Suprapubic skin (tissue), 4 donors: ENCODE measurements at places on chromosomes 2 and 18.
A peak's percentile ranks its signal among the peaks of the same experiment; 100 is the strongest.

GRCh38 chr2:127695491-127696472 is 5.5 kb upstream of the SFT2D3 start:
- peak; percentile 68 for DNase-seq

DNA sequence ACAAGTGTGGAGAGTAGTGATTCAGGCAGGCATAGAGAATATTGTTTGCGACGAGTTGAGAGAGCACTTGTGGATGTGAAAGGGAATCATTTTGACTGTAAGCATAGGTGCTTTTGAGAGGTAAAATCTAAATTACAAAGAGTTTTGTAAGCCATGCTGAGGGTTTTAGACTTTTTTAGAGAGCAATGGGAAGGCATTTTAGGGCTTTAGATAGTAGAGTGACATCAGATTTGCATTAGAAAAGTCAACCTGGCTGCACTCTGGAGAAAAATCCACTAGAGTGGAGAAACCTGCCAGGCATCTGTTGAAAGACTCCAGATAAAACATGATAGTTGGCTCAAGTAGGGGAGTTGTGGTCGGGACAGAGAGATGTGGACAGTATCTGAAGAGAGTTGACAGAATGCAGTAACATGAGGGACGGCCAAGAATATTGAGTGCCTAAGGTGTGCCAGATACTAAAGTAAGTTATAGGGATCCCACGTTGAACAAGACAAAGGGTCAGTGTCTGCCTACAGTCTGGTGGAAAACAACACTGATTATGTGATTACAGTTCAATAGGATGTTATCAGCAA is 91.7 kb upstream of the MYO3B start:
- DNase-seq, result no peak

- DNase-seq, result no peak
Observed at GRCh38 chr2:47403609-47404193, 745 bp downstream of the MSH2 start.

DNA sequence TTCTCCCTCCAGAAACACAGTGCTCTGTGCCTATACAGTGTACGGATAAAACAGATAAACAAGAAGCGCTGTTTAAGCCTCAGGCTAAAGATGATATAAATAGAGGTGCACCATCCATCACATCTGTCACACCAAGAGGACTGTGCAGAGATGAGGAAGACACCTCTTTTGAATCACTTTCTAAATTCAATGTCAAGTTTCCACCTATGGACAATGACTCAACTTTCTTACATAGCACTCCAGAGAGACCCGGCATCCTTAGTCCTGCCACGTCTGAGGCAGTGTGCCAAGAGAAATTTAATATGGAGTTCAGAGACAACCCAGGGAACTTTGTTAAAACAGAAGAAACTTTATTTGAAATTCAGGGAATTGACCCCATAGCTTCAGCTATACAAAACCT is 70.7 kb downstream of the TANK start:
- DNase-seq, result no peak

DNA sequence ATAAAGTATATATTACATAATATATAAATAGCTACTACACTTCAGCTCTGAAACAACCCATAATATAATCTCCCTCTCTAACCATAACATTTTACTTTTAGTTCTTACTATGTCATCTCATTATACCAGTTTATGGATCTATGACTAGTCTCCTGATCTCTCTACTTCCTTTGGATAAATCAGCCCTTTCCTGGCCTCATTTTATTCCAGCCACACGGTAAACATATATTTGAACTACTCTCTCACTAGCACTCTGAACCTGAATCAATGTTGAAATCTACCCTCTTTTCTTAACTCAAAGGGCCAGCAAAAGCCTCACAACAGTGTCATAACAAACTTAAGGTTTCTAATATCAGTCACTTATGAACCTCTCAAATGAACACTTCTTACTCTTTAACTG is 62.6 kb downstream of the BAZ2B start:
- DNase-seq, result no peak

- no peak for DNase-seq
Observed at GRCh38 chr18:31792580-31792911, 31.9 kb upstream of the SLC25A52 start.

GRCh38 chr18:56115071-56116015 is 523.0 kb downstream of the TXNL1 start:
- no peak for DNase-seq

- DNase-seq, result no peak
Observed at GRCh38 chr18:46536215-46536874, 120.7 kb downstream of the LOXHD1 start.

DNA sequence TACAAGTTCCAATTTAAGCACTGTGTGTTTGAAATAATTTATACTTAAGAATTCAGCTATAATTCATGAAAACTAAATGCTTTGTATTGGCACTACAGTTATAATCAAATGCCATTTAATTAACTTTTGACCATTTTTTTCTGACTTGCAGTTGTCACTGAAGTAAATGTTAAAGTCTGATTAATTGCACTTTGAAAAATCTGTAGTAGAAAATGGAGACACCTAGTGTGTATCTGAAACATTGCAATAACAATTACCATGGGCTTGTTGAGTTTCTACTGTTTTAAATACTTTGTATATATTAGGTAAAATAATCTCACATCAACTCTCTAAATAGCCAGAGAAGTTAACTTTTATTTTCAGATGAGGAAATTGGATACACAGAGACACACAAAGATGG is 458.6 kb upstream of the FSIP2 start:
- DNase-seq, result no peak

- DNase-seq, result no peak
Observed at GRCh38 chr2:15555760-15556193, 5.4 kb downstream of the NBAS start.

- no peak for DNase-seq
Observed at GRCh38 chr2:86254576-86255538, 55.6 kb downstream of the MRPL35 start.

GRCh38 chr2:25756536-25756935 is 83.2 kb upstream of the DTNB start:
- DNase-seq, result no peak

- DNase-seq, result no peak
Observed at GRCh38 chr18:61388010-61388409, 54.8 kb downstream of the CDH20 start.

DNA sequence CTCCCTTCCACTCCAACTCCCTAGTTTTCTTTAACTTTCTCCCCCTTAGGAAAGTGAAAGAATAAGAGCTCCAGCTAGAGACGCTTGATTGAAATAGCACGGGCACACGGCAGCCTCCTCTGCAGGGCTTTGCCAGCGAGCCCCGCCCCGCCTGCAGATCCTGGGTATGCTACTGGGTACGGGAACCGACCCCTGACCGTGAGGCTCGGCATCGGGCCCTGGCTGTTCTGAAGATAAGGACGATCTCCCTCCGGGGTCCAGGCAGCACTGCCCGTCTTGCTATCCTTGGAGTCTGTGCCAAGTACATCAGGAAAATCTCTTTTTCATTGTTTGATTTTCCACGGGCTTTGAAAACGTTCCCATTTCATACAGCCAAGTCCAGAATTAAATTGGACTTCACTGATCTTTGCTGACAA is 284.5 kb downstream of the MTX2 start:
- DNase-seq, result peak; percentile 80

DNA sequence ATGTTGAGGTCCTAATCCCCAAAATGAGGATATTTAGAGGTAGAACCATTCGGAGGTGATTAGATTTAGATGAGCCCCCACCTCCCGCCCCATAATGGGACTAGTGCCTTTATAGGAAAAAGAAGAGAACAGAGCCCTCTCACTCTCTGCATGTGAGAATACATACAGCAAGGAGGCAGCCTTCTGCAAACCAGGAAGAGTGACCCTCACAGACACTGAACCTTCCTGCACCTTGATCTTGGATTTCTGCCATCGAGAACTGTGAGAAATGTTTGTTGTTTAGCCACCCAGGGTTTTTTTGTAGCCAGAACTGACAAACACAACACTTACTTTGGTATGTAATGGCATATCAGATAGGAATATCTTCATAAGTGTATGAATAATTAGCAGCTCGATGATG is 83.7 kb downstream of the XIRP2 start:
- no peak for DNase-seq

- DNase-seq, result peak; percentile 10
Observed at GRCh38 chr2:45068571-45069140, 59.4 kb upstream of the SIX2 start.

GRCh38 chr2:43239981-43240765 is 13.8 kb upstream of the ZFP36L2 start:
- DNase-seq, result no peak

- no peak for DNase-seq
Observed at GRCh38 chr18:60044290-60045006, 144.7 kb downstream of the PMAIP1 start.

GRCh38 chr2:152097290-152097800 is 1.5 kb downstream of the CACNB4 start:
- DNase-seq, result no peak

GRCh38 chr2:33577084-33577483 is 22.0 kb downstream of the FAM98A start:
- DNase-seq, result no peak

- DNase-seq, result no peak
Observed at GRCh38 chr2:231991664-231992063, 30.2 kb downstream of the DIS3L2 start.

GRCh38 chr2:142853912-142854311 is 23.6 kb upstream of the KYNU start:
- DNase-seq, result no peak

DNA sequence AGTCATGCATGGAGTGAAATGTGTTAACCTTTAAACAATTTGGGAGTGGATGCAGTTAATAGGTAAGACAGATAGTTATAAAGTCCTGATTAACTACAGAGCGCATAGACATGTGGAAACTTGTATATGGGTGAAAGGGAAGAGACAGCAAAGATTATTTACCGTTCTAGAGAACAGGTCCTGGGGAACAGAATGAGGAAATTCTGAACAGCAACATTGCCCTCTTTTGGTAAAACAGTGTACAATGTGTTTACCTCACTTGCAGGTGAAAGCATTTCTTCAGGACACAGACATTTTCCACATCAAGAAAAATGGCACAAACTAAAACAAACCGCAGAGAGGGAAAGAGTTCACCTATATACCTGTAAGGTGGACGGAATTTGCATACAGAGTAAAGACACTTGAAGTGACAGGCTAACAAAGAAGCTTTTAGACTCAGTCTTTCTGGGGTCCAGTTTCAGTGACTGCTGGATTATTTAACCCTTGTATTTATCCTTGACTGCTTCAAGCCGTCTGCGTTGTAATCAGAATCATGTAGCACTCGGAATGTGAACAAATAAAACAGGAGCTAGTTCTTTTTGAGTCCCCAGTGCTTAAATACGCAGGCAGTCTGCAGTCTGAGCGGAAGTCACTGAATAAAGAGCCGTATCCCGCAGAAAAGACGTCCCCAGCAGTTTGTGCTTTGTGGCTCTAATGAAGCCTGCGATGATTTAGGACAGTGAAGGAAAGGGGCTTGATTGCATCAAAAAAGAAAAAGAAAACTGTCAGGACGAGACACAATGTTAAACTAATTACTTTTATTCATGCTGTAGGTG is 364.8 kb upstream of the GALNT5 start:
- no peak for DNase-seq
